ENCODE measurements at places on chromosomes 13 and 19.

- DNase-seq: no peak
Measured at GRCh38 chr19:17370026-17370587, 7.0 kb downstream of the PLVAP start.

GRCh38 chr13:19759669-19760068 lies 23.1 kb downstream of the PSPC1 start:
- DNase-seq: no peak

GRCh38 chr13:110062077-110062776 lies 244.7 kb downstream of the COL4A1 start:
- no peak for DNase-seq

- no peak for DNase-seq
Measured at GRCh38 chr19:46882034-46882433, 21.2 kb downstream of the ARHGAP35 start.

GRCh38 chr19:46992699-46993535 lies 26.7 kb upstream of the NPAS1 start:
- no peak for DNase-seq

- DNase-seq: no peak
Measured at GRCh38 chr13:32515246-32515645, 23.3 kb downstream of the N4BP2L2 start.

DNA sequence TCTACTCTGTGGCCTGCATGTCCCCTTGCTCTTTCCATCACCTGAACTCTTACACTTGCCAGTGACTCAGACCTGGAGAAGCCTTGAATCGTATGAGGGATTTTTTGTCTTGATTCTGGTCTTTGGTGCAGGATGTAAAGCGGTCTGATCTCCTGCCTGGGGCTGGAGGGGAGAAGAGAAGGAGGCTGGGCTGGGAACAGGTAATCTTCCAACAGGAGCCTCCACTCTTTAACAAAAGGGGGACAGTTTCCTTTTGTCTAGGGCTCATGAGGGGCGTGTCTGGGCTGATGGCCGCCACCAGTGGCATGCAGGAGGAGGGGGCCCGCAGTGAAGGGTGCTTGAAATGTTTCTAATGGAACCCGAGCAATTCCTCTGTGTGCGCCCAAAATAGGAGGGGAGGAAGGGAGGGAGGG lies 24.7 kb downstream of the NFIX start:
- no peak for DNase-seq

- no peak for DNase-seq
Measured at GRCh38 chr13:33112766-33113165, 96.5 kb downstream of the KL start.

DNA sequence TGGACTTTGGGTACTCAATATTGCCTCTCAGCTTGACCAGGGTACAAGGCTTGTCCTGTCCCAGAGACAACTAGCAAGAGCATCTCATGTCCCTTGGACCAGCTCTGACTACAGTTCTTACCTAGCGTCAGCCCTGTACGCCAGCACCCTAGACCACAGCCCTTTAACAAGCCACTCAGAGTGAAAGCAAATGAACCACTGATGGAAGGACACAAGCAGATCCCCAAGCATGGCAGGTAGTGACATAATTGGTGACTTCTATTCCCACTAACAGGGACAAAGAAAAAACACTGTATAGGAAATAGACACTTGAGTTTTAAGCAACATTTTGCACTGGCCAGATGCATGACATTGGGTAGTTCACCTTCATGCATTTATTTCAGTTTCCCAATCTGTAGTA lies 8.8 kb upstream of the LRCH1 start:
- no peak for DNase-seq

DNA sequence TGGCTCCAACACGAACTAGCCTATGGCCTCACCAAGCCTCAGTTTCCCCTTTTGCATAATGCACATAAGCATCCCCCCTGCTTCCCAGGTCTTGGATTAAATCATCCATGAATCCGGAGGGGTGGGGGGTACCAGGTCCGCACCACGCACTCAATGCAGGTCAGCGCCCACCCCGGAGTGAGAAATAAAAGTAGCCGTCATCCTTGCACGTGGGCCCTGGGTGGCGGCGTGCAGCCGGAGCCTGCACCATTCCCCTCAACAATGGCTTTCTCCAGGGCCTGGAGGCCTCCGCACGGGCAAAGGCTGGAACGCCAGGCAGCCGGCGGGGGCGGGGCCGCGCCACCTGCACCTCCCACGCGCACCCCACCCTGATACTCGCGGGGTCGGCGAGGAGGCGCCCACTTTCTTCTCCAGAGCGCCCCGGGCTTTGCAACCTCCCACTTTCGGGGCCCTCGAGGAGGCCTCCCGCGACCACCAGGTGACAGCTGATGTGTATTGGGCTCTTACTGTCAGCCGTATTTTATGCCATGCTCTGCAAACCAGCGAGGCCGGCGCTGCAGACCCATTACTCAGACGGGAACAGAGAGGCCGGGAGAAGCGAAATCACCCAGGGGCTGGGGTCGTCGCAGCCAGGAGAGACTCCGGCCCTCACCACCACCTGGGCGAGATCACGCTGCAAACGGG lies 767 bp upstream of the GADD45B start:
- no peak for DNase-seq

DNA sequence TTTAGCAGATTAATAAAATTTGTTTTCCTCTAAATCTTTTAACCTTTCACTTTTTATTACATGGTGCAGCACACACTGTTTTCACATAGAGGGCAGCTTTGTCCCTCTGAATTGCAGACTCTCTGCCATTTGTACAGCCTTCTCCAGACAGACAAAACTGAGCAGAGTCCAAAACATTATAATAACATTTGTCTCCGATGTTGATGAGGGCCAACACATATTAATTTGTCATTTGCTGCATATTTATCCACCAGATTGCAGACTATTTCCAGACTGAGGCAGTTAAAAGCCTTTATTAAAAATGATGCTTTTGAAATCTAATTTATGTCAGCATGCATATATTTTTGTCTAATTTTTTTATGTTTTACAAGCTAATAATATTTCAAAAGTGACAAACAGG lies 1251.9 kb upstream of the SLC10A2 start:
- DNase-seq: no peak

DNA sequence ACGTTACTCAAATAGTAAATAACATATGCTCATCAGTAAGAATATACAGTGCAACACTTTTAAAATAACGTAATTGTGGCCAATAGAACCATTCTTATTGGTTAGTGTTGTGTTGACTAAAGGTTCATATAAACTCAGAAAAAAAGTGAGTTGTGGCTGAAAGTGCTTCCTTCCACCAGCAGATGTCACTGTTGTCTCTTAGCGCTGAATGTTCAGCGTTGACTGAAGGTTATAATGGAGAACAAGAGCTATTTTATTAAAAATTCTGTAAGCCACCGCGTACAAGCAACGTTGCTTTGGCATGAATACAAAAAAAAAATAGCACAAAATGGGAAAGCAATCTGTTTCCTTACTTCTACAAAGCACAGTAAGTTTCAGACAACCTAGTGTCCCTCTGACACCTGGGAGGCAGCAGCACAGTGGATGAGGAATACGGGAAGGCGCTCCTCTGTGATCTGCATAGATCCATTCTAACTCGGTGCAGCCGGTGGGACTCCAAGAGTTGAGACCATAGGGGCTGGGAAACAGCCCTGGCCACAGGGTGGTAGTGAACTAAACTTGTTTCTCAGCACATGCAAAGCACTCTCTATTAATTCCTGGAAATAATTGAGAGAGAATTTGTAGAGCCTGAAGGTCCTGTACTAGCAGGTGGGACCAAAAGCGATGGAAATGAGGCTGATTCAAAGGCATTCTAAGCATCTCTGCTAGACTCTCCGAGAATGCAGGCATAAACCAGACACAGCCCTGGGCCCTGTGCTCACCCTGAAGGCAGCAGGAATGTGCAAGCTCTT lies 23.9 kb upstream of the OXGR1 start:
- DNase-seq: peak; percentile 8

GRCh38 chr19:3094601-3095440 lies 659 bp downstream of the GNA11 start:
- no peak for DNase-seq

GRCh38 chr13:20274466-20274865 lies 42.3 kb upstream of the GJB6 start:
- DNase-seq: no peak

- no peak for DNase-seq
Measured at GRCh38 chr13:43879755-43880181, at the start of gene LACC1. TSS of gene LACC1 (plus strand) at chr13:43879904. CDS start at chr13:43880986, 1,082 bp downstream.

DNA sequence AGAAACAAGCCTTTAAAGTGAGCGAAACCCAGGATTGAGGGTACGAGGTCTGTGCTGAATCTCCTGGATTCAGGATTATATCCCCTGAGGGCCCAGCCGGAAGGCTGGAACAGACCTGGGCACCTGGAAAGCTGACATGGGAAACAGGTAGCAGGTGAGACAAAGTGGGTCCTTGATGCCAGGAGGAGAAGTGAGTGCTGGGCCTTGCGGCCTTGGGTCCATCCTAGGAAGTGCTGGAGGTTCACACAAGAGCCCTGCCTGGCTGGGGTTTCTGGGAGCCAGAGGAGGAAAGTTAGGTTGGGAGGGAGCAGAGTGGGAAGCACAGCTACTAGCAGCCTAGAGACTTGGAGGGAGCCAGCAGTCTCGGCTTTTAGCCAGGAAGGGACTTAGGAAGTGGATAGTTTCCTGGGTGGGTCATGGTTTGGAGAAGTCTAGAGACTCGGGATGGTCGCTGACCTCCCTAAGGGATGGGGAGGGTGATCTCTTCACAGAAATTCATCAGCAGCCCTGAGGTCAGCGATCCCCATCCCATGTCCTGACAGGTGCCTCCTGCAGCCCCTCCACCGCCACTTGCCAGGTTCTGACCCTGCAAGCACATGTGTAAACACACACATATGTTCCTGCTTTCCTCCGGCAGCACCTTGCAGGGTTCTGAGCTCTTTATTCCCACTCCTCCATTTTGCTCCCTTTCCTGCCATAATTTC lies 29.4 kb upstream of the ZNF492 start:
- no peak for DNase-seq

DNA sequence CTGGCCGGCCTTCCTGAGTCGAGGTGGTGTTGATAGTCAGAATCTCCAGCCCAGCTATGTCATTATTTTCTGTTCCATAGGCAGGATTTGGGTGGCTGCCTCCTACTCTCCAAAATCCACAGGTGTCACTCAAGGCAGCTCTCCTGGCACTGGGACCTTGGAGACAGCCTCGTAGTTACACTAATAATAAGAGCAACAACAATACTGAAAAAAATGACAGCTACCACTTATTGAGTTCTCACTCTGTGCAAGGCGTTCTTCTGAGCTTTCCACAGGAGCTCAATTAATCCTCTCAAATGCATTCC lies 12.2 kb upstream of the KLK12 start:
- no peak for DNase-seq

GRCh38 chr19:29714371-29714952 lies 599 bp downstream of the C19orf12 start:
- no peak for DNase-seq

DNA sequence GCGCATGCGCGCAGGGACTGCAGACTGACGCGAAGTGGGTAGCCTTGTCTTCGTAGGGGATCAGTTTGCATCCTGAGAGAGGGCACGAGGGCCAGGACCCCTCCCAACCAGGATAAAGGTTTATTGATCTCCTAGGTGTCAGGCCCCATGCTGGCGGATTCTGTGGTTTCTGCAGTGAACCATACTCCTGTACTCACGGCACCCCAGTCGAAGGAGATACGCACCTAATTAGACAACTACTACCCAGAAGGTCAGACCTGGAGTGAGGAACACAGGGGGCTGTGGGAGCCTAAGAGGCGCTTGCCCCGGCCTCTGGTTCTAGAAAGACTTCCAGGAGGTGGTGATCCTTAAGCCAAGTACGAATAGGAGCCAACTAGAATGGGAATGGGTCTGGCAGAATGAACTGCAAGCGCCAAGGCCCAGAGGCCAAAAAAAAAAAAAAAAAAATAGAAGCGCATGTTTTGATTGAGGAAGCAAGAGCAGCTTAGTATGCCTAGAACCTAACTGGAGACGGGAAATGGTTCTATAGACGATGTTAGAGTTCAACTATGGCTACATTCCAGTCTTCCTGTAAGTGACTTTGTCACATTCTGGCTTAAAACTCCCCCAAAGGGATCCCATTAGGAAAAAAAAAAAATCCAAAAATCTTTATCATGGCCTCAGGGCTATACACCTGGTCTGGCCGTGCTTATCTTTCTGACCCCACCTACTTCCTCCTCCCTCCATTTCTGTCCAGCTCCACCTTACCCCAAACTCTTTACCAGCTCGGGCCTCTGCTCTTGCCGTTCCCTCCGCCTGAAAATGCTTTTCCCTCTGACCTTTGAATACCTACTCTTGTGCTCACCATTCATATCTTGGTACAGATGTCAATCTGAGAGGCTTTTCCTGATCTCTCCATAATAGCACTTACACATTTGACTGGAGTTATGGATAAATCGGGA lies 902 bp upstream of the ZNF428 start:
- no peak for DNase-seq

DNA sequence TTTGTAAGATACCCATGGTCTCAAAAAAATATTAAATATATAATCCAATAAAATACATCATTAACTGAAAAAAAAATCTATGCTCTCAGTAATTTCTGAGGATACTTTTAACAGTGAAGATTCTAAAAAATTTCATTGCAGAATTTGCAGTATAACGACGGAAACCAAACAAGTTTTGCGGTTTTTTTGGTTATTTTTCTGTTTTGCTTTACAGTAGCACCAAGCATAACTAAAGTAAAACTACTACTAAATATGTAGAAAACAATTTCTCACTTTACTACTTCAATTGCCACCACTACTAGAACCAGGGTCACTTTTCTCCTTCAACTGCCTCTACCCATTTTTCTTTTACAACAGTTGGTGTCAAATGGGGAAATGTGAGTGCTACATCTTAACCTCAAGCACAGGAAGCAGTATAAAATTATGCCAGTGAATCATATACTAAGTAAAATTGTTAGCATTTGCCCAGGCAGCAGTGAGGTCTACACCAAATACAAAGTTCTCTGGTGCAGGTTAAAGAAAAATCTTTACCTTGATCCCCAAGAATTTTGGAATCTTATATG lies 24.1 kb downstream of the MICU2 start:
- no peak for DNase-seq

GRCh38 chr19:741506-742131 lies 9.3 kb upstream of the MISP start:
- no peak for DNase-seq

DNA sequence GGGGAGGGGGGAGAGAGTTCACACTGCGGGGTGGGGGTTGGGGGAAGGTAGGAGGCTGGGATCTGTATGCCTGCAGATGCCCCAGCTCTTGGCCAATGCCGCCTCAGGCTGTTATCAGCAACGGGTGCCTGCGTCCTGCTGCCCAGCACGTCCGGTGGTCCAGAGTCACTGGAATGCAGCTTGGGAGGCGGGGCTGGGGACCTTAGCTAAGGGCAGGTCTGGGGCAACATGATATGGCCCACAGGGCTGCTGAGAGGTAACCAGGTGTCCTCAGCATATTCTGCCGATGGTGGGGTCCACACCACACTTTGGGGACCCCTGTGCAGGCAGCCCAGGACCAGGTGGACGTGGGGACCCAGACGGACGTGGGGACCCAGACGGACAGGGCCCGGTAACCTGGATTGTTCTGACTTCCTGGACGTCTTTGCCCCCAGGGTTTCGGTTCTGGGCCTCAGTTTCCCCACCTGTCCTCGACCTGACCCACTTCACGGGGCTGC lies 668 bp upstream of the ARHGAP45 start:
- no peak for DNase-seq

DNA sequence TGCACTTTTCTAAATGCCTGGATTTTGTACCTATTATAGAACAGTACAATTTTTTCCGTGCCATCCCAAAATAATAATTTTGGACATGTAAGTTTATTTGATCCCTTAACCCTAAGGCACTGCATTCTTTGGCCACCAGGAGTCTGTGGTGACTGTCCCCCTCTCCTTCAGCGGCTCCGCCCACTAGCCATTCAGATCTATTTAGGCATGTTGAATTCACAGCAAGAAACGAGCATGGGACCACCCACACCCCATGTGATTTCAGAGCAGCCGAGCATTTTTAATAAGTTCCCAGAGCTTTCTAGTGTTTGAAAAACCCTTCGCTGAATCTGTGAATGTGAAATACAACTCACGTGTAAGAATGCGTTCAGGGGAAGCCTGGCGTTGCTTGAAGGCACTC lies 567.5 kb downstream of the MYO16 start:
- no peak for DNase-seq

All from NCI-H1930 (cell line).